ENCODE measurements at places on chromosomes 7 and 10. TPM values are rescaled to one million over a fixed set of nuclear protein-coding genes. Genes with fewer than 3 reads are reported as not detected.

GRCh38 chr10:9294132-9294663 is 1239.7 kb downstream of the GATA3 start:
- no peak for DNase-seq

GRCh38 chr10:102020938-102021337 is 35.0 kb downstream of the ARMH3 start:
- no peak for DNase-seq

- DNase-seq = no peak
Measured at GRCh38 chr10:86155054-86155921, 211.3 kb downstream of the GRID1 start.

GRCh38 chr10:102918817-102919245 is 737 bp downstream of the CNNM2 start:
- DNase-seq = no peak

- DNase-seq = no peak
Measured at GRCh38 chr7:30206942-30207341, 72.2 kb downstream of the MTURN start.

GRCh38 chr7:44259547-44260457 is 59.0 kb downstream of the YKT6 start:
- DNase-seq = peak; percentile 83

The TMEM248 gene
- 38.6 TPM for total RNA-seq

The ADAM12 gene
- total RNA-seq = not detected

All from psoas muscle (tissue), 8 donors.